ENCODE measurements at places on chromosomes 2 and 18.

DNA sequence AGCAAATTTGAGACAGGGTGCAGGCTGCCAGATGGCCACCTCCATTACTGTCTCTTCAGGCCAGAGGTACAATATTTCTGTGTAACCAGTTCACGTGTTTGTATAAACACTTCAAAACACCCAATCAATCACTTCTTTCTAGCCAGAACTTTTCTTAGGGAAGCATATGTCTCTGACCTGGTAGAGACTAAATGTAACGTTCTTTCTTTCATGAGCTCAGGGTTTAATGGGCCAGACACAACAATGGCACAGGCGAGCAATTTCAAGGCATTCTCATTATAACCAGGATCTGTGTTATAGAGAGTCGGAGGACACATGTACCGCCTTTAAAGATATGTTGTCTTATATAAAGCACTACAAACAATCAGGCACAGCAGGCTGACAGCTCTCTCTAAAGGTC lies 1846.4 kb upstream of the PIK3C3 start:
- H3K4me3 ChIP-seq = no peak overlapping the region
- H3K36me3 ChIP-seq = no peaks in the 10 kb centered on the region
- no peaks in the 10 kb centered on the region for H3K27me3 ChIP-seq
- H3K4me1 ChIP-seq = peaks cover 28% of the 10 kb centered on the region
- H3K27ac ChIP-seq = peak overlapping the region; percentile 27
- DNase-seq = no peak

GRCh38 chr2:161992531-161992930 lies 81.5 kb downstream of the DPP4 start:
- no peaks in the 10 kb centered on the region for H3K27me3 ChIP-seq
- peaks cover 4% of the 10 kb centered on the region for H3K4me1 ChIP-seq
- no peaks in the 10 kb centered on the region for H3K36me3 ChIP-seq
- no peak overlapping the region for H3K4me3 ChIP-seq

DNA sequence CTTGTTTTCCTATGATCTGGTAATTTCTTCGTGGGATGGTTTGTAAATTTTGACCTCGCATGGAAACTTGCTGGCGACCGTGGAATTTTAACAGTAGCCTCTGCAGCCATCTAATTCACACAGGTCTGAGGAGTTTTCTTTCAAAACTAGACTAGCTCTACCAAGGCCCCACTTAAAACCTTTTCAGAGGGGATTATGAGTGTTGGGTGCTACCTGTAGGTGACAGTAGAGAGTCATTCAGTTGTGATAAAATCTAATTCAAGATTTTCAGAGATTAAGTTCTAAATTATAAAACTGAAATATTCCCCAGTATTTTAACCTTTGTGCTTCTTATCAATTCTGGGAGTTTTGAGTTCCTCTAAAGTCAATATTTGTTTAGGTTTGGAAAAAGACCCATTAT lies 31.0 kb downstream of the THSD7B start:
- peaks cover 29% of the 10 kb centered on the region for H3K27me3 ChIP-seq
- DNase-seq = no peak
- H3K4me3 ChIP-seq = no peak overlapping the region
- H3K4me1 ChIP-seq = no peaks in the 10 kb centered on the region

DNA sequence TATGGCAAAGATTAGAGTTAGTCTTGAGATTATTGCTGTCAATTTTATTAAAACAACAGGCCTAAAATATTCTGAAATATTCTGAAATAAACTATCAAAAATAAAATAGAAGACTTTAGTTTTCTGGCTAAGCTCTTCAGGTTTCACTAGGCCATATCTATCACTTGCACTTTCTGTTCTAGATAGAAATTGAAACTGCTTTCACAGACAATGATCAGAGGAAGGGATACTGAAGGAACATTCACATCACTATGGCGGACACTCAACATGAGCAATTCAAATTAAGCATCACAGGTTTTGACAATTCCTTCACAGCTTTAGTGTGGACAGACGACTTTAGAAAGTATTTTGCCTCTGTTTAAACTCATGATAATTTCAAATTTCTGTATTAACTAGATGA lies 586.4 kb upstream of the REG3G start:
- no peak overlapping the region for H3K4me3 ChIP-seq
- no peaks in the 10 kb centered on the region for H3K27me3 ChIP-seq
- DNase-seq = no peak
- H3K36me3 ChIP-seq = peaks cover under 1% of the 10 kb centered on the region

- H3K27ac ChIP-seq = no peak overlapping the region
- DNase-seq = no peak
- H3K4me3 ChIP-seq = no peak overlapping the region
- H3K27me3 ChIP-seq = no peaks in the 10 kb centered on the region
These were observed 33.2 kb downstream of the HS6ST1 start for GRCh38 chr2:128285329-128285931.

GRCh38 chr18:54958704-54959625 lies at the start of gene CCDC68:
Gene CCDC68, minus strand, starts transcription at chr18:54959461. Its CDS starts 16,670 bp downstream, at chr18:54942791.
- no peaks in the 10 kb centered on the region for H3K4me1 ChIP-seq
- DNase-seq = no peak
- H3K27me3 ChIP-seq = no peaks in the 10 kb centered on the region
- no peaks in the 10 kb centered on the region for H3K36me3 ChIP-seq

Measured in neural crest cell (in vitro differentiated cells).